AG04449 (cell line): ENCODE measurements at places on chromosomes 1 and 21.
A peak's percentile ranks its signal among the peaks of the same experiment; 100 is the strongest.

- DNase-seq = no peak
Measured at GRCh38 chr1:21292984-21293536, 2.8 kb upstream of the ECE1 start.

DNA sequence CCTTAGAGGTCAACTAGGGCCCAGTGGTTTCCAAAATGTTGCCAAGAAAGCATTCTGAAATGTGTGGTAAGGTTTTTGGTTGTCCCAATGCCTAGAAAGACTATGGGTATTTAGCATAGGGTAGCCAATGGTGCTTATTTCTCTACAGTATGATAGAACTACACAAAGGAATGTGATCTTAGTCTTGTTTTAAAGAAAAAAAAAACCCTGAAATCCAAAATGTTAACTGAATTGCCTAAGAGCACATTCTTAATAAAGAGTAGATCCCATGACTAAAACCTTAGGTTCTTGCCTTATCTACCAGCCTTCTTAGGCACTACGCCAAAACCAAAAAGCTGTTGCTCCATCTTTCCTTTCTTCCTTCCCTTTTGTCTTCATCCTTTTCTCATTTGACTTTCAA lies 428.2 kb downstream of the MRPL39 start:
- peak; percentile 65 for DNase-seq

- no peak for DNase-seq
Measured at GRCh38 chr1:27961646-27962221, 2.0 kb downstream of the XKR8 start.

- no peak for DNase-seq
Measured at GRCh38 chr1:93440272-93440671, 7.6 kb upstream of the FNBP1L start.

- DNase-seq = no peak
Measured at GRCh38 chr1:34419663-34420136, 243.0 kb downstream of the C1orf94 start.

GRCh38 chr21:42298237-42298636 lies 17.0 kb downstream of the TFF3 start:
- no peak for DNase-seq

DNA sequence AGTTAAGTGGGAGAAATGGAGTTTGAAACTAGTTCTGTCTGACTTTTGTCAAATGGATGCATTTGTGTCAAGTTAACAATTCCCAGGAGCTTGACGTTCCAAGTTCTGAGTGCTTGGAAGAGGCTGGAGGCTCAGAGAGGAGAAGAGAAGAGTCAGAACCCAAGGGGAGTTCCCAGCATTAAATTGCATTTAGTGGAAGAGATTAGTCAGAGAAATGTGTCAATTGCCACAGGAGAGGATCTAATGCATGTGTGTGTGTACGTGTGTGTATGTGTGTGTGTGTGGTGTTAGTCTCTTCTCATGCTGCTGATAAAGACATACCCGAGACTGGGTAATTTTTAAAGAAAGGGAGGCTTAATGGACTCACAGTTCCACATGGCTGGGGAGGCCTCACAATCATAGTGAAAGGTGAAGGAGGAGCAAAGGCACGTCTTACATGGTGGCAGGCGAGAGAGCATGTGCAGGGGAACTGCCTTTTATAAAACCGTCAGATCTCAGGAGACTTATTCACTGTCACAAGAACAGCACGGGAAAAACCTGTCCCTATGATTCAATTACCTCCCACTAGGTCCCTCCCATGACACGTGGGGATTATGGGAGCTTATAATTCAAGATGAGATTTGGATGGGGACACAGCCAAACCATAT lies 101.5 kb upstream of the TMEM51 start:
- DNase-seq = no peak

GRCh38 chr1:68225781-68226180 lies 6.5 kb downstream of the WLS start:
- no peak for DNase-seq

GRCh38 chr1:102772831-102773230 lies 335.5 kb downstream of the COL11A1 start:
- DNase-seq = no peak

GRCh38 chr1:200437556-200438203 lies 27.8 kb upstream of the ZNF281 start:
- no peak for DNase-seq

- DNase-seq = no peak
Measured at GRCh38 chr21:26448751-26449150, 124.3 kb downstream of the CYYR1 start.

DNA sequence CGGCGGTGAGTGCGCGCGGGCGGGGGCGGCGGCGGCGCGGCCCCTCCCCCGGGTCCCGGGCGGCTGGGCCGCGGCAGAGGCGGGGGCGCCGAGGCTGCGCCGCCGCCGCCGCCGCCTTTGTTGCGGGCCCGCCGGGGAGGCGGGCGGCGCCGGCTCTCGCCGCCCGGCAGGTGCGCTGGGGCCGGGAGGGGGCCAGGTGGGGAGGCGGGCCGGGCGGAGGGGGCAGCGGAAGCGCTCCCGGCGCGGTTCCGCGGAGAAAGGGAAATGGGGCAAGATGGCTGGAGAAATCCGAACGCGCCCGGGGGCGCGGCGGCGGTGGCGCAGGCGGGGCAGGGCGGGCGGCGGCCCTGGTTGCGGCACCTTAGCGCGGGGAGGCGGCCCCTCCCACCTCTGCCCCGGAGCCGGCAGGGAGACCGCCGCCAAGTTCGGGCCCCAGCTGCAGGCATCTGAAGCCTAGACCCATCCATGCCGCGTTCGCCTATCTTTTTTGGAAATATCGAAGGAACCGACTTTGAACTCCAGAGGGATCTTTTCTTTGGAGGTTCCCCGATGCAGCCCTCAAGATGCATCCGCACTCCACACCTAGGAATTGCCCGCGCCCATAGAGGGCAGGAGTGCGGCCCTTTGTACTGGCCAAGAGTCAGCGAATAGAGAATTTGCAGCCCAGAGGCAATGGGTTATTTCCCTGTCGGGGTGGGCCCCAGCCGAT lies 479 bp downstream of the POGK start:
- DNase-seq = no peak

DNA sequence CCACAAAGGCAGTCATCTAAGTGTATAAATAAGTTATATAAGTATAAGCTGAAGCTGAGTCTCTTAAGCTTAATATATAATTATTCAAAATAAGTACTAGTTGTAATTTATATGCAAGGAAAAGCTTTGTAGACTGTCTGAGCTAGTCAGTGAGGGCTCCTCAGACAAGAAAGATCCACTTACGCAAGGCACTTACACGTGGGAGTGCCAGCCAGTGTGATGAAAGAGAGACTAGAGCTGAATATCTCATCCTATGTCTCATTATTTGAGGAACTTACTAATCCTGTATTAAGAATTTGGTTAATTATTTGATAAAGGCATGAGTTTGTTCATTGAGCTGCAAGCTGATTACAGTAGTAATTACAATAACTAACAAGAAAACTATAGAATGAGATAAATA lies 146.9 kb downstream of the PDE4B start:
- DNase-seq = no peak
